GM12892 (cell line): ENCODE measurements at places on chromosomes 3 and 15.

GRCh38 chr3:126511291-126511690 lies 6.3 kb downstream of the UROC1 start:
- no peak for DNase-seq

GRCh38 chr3:85808755-85809154 lies 850.0 kb downstream of the CADM2 start:
- DNase-seq = no peak

DNA sequence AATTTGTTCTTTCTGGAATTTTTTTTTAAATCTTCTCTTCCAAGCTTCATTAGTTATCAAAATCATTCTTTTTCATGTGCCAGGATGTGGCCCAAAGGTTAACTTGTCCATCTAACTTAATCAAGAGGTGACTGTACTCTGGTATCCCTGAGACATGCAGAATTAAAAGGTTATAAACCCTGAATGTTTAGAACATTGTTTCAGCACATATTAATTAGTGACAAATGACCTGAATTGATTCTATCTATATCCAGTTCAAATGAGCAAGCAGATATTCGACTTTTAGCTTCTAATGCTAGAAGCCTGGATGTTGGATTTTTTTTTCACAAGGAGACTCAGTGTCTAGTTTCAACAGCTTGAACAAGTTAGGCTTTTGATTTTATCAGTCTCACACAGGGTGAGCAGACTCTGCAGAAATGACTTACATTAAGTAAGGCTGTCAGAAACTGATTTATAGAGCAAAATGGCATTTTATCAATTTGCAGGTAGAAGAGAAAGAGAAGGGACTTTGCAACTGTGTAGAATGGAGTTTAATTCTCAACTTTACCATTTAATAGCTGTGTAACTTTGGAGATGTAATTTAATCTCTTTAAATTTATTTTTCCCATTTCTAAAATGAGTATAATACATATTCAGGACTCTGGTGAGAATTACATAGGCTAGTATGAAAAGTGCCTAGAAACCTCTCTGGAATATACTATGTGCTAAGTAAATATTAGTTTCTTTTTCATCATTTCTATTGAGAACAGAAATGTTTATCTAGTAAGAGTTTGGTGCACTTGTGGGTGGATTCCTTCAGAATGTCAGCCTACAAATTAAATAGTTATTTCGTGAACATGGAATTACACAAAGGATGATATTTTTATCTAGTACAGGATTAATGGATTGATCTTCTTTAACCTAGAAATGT lies 100.0 kb downstream of the ALCAM start:
- no peak for DNase-seq

GRCh38 chr15:34795267-34796081 lies at the start of gene ACTC1:
TSS of gene ACTC1 (minus strand) at chr15:34795549. CDS start at chr15:34794808, 741 bp downstream.
- DNase-seq = no peak
